Activated CD4-positive, alpha-beta T cell treated with anti-CD3 and anti-CD28 coated beads for 4 hours (primary cell): ENCODE measurements at places on chromosomes 12 and 14.

GRCh38 chr12:51973560-51973959 lies 22.1 kb downstream of the ACVR1B start:
- no peak for DNase-seq

GRCh38 chr12:76519538-76519937 lies 40.0 kb downstream of the OSBPL8 start:
- DNase-seq: no peak

- no peak for DNase-seq
These were observed 1052.8 kb upstream of the TMEM132C start for GRCh38 chr12:127214186-127214585.

GRCh38 chr14:50967103-50967502 lies 22.8 kb upstream of the PYGL start:
- no peak for DNase-seq

- no peak for DNase-seq
These were observed 35.3 kb downstream of the STX2 start for GRCh38 chr12:130803702-130804101.

DNA sequence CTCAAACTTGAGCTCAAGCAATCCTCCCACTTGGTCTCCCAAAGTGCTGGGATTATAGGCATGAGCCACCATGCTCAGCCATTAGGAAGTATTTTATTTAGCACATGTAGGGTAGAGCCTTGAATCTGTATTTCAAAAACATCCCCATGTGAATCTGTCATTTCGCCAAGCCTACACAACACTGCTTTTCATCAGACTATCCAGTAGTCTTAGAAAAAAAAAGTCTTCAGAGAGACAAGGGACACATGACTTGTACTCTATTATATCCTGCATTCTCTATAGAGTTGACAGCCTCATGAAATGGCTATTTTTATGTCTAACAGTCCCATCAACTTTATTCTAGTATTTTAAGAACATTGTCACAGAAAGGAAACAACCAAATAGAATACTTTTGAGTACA lies 35.4 kb downstream of the TM7SF3 start:
- no peak for DNase-seq

DNA sequence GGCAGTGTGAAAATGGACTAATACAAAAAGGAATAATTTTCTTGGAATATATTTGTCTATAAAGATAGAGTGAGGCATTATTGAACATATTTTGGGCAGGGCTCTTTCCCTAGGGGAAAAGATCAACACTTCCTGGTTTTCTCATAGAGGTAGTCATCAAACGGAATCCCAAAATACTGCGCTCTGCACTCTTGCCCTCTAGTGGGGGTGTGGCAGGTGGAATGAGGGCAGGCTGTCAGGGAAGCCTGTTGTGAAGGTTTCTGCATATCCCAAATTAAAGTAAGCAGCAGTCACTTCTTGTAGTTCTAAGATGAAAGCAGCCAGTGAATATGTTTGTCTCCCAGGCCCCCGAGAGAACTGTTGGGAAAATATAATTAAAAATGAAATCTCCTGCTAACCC lies 666.8 kb upstream of the TMEM132C start:
- no peak for DNase-seq

DNA sequence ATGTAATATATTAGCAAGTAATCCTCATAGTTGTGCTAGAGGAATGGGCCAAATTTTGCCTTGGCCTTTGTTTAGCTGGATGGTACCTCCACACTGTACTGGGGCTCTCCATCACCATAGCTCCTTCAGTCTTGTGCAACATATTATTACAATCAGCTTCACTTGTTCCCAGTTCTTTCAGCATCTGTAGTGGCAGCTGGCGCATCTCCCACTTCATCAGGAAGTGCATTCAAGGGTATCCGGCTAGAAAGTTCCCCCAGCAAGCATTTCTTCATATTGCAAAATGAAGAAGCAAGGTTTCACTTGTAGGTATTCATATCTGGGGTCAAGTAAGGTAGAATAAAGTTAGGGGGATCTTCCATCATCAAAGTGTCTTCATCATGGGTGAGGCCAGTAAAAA lies 123.7 kb downstream of the IGF1 start:
- no peak for DNase-seq

- no peak for DNase-seq
These were observed 5.5 kb downstream of the COPZ1 start for GRCh38 chr12:54330442-54330841.

GRCh38 chr12:94849411-94849976 lies 154.0 kb downstream of the NDUFA12 start:
- no peak for DNase-seq

- no peak for DNase-seq
These were observed 83.0 kb downstream of the EPS8 start for GRCh38 chr12:15706010-15706676.

- no peak for DNase-seq
These were observed 180.0 kb downstream of the DAD1 start for GRCh38 chr14:22409006-22409405.

- DNase-seq: no peak
These were observed 88.0 kb downstream of the PCNX1 start for GRCh38 chr14:70995211-70995610.

GRCh38 chr14:68546839-68547238 lies 246.0 kb downstream of the ZFP36L1 start:
- no peak for DNase-seq

- DNase-seq: no peak
These were observed 75.9 kb downstream of the BBS10 start for GRCh38 chr12:76272287-76272686.

DNA sequence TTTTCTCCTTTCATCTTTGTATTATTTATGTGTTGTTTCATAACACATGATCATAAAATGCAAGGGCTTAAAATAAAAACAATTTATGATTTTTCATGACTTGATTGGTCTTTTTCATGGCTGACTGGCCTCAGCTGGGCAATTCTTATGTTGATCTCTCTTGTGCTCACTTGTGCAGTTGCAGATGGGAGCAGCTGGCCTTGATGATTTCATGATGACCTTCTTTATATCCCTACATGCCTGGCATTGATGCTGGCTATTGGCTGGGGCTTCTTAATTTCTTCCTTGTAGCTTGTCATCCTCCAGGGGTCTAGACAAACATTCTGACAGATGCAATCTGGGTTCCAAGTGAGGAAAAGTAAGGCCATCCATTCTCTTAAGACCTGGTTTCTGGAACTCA lies 1832.8 kb upstream of the FLRT2 start:
- no peak for DNase-seq

- peak; percentile 45 for DNase-seq
These were observed 137.5 kb upstream of the CPM start for GRCh38 chr12:69070319-69071090.

GRCh38 chr12:89882050-89882449 lies 173.4 kb upstream of the ATP2B1 start:
- no peak for DNase-seq

DNA sequence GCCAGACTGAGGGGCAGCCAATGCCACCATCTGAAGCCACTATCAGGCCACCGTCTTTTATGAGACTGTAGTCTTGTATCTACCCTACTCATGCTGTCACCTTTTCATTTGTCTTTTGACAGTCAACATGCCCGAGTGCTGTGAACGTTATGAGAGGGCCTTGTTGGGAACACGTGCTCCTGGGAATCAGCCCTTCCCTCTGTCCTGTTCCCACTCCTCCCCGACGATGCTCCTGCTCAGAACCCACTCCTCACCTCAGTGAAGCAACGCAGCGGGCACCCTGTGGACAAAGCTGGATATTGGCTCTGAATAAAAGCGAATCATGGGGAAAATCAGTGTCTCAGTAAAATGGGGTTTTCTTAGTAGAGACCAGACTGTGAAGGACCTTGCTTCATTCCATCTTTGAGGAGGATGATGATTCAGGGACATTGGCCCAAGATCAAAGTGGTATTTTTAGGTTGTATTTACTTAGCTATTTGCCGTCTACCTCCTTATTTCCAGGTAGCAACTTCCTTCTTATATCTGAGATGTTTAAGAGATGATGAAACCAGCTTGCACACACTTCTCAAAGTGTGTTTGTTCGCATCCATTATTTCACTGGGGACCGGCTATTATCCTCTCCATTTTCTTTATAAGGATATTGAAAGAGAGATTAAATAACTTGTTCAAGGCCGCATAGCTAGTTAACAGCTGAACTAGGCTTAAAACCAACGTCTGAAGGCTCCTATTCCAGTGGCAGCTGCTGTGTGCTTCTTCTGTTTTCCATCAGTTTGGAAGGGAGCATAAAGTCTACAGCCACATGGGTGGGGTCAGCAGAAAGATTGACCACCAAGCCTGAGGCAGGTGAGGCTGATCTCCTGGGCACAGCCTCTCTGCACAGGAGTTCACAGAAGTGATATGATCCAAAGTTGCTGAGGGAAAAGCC lies 43.9 kb upstream of the CTDSP2 start:
- no peak for DNase-seq

- DNase-seq: no peak
These were observed 134.2 kb downstream of the ESRRB start for GRCh38 chr14:76510181-76510580.

DNA sequence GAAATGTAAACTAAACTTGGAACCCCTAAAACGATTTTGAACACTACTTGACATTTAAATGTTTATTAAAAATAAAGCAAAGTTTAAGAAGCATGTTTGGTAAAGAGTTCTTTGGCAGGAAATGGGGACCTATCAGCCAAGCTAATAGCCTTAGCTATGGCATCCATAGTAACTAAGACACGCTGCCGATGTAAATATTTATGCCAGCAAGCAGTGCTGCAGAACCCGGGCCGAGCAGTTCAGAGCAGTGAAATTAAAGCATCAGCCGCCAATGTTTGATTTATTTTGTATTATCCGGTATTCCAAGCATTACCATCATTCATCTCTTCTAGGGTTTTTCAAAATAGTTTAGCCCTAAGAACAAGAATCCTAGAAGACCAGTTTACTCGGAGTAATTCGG lies 61.6 kb downstream of the PPP2R5C start:
- DNase-seq: no peak

DNA sequence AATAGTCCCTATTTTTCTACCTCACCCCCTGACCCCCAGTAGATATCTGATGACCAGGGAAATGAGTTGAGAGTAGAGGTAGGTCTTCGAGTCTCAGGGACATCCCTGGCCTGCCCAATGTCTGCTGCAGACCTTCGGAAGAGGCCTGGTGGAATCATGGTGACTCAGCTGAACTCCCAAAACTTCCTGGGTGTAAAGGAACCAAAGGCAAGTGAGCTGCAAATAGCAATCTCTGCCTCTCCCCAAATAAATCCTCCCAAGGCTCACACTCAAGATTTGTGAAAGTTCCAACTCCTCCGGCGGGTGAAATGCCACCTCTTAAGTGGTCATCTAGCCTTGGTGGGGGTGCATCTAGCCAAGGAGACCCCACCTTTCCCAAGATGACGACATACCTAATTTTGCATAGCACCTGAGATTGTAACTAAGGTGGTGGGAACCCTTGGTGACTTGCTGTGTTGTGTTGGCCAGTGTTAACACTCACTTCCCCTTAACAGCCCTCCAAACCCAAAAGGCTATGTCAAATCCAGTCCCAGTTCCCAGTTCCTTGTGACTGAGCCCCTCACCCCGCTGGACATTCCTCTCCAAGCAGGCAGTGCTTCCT lies 6.3 kb downstream of the ZFP36L1 start:
- peak; percentile 18 for DNase-seq

DNA sequence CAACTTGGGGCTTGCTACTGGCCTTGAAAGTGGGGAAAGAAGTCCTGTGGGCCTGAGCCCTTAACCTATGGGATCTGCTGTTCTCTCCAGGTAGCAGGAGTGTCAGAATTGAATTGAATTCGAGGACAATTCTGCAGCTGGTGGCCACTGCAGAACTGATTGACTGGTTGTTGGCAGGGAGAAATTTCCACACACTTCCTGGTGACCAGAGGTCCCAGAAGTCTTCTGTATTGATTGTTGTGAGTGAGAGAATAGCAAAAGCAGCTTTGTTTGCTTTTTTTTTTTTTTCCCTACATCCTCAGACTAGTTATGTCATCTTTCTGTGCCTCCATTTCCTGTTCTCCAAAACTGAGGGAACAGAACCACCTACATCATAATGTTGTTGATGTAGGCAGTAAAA lies 64.1 kb downstream of the PRICKLE1 start:
- no peak for DNase-seq

DNA sequence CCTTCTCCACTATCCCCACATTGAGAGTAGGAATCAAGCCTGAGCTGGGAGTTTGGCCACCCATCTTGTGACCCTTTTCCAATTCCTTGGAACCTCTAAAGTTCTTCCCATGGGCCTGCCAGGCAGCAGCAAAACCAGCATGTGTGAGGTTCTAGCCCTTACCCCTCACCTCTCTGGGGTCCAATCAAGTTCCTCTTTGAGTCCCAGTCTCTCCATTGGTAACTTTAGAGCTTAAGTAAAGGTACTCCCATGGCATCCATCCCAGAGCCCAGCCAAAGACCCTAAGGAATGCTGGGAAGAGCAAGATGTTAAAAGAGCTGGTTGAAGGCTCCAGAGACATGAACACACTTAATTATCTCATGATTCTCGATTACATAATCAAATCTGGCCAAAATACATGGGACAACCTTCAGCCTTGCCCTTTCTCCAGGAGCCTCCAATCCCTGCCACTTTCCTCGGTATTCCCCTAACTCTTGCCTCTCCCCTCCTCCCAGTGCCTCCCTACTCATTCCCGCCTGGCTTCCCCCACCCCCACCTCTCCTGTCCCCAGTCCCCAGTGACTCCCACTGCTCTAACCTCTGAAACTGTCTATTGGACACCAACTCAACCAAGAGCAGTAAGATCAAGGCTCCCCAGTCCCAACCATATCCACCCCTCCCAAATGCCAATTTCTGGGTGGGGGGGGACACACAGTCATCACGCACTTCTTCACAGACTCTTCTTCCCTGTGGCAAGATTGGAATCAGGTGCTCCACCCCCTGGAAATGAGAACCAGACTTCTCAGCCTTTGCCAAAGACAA lies 4.8 kb upstream of the TNS2 start:
- DNase-seq: no peak

DNA sequence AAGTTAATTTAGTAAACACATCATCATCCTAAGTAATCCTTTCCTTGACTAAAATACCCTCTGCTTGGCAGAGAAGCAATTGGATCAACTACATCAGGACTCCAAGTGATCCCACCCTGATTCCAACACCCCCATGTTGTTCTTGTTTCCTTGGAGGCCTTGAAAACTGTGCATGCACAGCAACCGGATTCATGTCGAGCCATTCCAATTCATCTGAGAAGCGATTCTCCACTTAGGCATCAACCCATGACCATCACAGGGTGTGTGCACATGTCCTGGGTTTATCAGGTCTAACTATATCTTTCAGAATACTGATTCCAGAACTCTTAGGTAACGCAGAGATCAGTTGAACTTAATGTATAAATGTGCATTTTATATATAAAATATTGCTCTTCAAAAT lies 163.0 kb downstream of the NAV3 start:
- DNase-seq: no peak

- DNase-seq: no peak
These were observed 53.8 kb upstream of the NTF3 start for GRCh38 chr12:5377997-5378592.

- DNase-seq: no peak
These were observed 48.5 kb downstream of the VCPKMT start for GRCh38 chr14:50067723-50068495.

- DNase-seq: no peak
These were observed 34.2 kb downstream of the SAV1 start for GRCh38 chr14:50633954-50634353.

DNA sequence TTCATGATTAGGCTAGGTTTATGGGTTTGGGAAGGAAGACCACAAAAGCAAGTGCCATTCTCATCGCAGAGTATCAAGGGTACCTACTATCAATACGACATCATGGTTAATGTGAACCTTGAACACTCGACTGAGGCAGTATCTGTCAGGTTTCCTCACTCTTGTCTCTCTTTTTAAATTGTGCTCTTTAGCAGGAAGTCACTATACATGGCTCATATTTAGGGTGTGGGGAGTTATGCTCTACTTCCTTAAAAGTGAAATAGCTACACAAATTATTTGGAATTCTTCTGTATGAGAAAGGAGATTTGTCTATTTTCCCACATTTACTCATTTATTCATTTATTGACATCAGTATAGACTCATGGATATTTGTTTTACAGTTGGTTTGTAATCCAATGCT lies 5.9 kb upstream of the CLEC4E start:
- DNase-seq: no peak
